ENCODE measurements at places on chromosomes 4 and X. TPM values are rescaled to one million over a fixed set of nuclear protein-coding genes. Genes with fewer than 3 reads are reported as not detected.

The XKRX gene
- total RNA-seq, result 0.94 TPM

The IL21 gene
- not detected for total RNA-seq

The ETFDH gene
- total RNA-seq, result 13.4 TPM

The TMSB15A gene
- total RNA-seq, result not detected

The GUCY1A1 gene
- not detected for total RNA-seq

The HHIP gene
- total RNA-seq, result not detected

DNA sequence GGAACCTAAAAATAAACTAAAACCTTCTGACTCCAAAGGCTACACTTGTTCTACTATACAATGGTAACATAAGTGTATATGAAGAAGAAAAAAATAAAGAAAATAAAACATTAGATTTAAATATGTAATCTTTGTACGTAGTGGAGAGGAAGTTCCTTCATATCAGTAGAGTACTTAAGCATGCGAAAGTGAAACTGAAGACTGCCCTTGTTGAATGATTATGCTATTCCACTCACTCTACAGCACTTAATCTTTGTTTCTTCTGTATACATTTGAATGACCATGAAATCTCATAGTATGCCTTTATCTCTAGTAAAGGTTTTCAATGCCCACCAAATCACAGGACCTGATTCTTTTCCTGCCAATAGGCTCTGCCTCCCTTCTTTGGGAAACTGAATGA, 78.9 kb downstream of the NDST3 start:
- DNase-seq, result no peak

- no peak for DNase-seq
Measured at GRCh38 chr4:131054489-131055019, 1958.6 kb downstream of the C4orf33 start.

DNA sequence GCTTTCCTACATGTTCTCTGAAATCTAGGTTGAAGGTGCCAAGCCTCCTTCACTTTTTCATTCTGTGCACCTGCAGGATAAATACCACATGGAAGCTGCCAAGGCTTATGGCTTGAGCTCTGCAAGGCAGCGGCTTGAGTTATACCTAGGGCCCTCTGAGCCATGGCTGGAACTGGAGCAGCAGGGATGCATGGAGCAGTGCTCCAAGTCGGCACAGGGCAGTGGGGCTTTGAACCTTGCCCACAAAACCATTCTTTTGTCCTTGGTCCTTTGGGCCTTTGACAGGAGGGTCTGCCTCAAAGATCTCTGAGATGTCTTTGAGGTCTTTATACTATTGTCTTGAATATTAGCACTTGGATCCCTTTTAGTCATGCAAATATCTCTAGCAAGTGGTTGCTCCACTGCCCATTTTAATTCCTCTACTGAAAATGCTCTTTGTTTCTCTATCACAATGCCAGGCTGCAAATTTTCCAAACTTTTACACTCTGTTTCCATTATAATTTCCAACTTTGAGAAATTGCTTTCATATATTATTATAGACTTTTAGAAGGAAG, 536.2 kb upstream of the KLHL4 start:
- no peak for DNase-seq

- no peak for DNase-seq
Measured at GRCh38 chr4:151922306-151922705, 161.5 kb upstream of the GATB start.

DNA sequence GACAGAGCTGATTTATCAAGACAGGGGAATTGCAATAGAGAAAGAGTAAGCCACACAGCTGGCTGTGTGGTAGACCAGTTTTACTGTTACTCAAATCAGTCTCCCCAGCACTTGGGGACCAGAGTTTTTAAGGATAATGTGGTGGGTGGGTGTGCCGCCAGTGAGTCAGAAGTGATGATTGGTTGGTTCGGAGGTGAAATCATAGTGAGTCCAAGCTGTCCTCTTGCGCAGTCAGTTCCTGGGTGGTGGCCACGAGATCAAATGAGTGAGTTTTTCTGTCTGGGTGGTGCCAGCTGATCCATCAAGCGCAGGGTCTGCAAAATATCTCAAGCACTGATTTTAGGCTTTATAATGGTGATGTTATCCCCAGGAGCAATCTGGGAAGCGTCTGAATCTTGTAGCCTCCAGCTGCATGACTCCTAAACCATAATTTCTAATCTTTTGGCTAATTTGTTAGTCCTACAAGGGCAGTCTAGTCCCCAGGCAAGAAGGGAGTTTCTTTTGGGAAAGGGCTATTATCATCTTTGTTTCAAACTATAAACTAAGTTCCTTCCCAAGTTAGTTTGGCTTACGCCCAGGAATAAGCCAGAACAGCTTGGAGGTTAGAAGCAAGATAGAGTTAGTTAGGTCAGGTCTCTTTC, 44.0 kb upstream of the PPP1R2C start:
- DNase-seq, result no peak

DNA sequence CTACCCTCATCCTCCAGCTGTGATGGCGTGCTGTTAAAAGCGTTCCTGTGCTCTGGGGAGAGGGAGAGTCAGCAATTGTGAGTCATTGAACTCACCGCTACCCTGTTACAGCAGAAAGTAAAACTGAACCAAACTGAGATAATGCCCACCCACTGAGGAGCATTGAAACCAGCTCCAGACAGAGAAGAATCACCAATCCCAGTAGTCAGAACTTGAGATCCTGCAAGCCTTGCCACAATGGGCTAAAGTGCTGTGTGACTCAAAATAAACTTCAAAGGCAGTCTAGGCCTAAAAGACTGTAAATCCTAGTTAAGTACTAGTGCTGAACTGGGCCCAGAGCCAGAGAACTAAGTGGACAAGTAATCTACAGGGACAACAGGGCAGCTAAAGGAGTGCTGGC, 1394.2 kb upstream of the DIAPH2 start:
- DNase-seq, result no peak

DNA sequence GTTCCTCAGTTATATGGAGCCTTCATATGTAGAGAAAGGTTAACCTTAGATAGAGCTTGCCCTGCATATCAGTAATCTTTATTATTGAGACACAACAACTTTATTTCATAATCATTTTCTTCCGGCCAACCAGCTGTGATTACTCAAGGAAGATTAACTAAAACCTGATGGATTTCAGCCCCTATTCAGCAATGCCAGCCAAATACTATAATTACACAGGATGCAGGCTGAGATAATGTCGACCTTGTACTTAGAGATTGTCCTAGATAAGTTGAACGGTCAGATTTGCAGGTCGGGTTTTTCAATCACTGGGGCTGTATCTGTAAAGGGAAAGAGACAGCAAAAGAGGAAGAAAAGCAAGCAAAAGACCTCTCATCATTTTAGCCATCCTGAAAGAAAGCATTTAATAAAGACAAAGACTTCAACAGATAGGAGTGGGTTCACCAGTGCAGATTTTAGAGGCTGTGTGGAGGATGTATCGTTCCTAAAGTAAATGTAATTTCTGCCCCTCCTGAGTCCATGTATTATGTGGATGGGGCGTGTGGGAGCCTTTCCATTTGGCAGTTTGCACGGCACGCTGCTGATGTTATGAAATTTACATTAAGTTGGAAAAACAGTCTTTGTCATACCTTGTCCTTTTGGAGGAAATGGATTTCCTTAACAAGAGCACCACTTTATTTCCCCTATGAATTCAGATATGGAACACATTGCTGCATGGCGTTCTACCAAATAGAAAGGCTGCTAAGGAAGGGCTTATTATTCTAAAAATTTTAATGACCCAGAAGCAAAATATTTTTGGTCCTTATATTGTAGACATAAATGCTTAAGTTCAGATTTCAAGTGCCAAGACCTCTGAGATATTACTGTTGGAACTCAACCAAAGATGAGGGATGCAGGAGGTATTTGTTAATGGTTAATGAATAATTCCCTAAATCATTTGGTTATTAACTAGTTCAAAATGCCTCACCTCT, 496.7 kb downstream of the SPRY1 start:
- DNase-seq, result no peak

DNA sequence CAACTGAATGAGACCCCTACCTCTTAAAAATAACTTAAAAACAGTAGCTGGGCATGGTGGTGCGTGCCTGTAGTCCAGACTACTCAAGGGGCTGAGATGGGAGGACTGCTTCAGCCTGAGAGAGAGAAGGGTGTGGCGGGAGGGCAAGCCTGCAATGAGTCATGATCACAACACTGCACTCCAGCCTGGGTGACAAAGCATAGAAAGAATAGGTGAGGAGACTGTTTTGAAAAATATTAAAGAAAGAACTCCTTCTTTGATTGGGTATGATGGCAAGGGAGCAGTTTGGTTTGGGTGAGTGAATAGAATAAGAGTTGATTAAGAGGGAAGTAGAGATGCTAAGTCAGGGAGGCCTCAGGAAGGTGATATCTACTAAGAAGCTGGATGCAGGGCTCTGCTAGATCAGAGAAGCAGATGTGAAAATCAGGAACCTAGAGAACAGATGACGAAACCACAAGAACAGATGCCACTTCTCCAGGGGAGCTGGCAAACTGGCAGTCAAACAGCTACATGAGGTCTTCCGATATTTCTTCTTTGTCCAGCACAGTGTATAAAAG, 318.6 kb downstream of the OPHN1 start:
- no peak for DNase-seq

DNA sequence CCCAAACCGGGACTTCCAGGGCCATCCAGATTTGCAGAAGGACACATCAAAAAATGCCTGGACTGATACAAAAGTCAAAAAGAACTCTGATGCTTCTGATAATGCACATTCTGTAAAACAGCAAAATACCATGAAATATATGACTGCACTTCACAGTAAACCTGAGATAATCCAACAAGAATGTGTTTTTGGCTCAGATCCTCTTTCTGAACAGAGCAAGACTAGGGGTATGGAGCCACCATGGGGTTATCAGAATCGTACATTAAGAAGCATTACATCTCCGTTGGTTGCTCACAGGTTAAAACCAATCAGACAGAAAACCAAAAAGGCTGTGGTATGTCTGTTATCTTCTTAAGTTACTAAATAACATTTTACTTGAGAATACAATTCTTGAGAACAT, 9.2 kb downstream of the PLK4 start:
- no peak for DNase-seq

GRCh38 chr4:11769434-11769833, 340.7 kb upstream of the HS3ST1 start:
- DNase-seq, result no peak

DNA sequence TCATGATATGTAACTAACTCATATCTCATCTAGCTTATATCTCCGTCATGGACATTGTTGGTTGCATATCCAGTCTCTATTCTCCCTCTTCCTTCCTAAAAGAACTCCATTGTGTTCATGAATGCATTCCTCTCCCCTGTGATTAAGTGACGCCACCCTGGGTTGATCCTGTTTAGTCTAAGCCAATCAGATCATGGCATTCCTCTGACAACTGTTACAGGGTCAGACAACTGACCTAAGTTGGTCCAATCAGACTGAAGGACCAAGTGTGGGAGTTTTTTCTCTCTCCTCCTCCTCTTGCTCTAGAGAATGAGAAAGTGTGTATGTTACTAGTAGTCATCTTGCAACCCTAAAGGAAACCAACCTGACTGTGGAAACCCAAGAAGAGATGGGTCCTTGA, 3.6 kb downstream of the APOO start:
- no peak for DNase-seq

DNA sequence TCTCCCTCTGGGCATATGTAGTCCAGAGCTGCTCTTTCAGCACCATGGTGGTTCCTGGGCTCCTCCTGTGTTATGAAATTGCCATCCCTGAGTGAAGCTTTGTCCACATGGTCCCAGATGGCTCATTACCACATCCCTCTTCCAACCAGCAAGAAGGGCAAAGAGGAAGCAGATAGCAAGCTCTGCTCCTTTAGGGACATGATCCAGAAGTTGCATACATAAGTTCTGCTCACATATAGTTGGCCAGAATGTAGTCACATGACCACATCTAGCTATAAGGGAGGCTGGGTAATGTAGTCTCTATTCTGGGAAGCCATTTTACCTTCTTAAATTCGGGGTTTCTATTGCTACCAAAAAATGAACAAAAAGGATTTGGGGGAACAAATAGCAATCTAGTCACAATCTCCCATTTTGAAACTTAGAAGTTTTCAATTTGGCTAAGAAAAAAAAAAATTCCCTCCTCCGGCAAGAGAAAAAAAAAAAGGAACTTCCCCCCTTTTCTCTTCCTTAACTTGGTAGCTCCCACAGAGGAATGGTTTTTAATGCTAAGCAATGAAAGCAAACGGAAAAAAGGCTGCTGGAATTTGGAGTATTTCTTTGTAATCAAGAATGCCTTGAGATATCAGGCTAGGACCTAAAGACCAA, 88.2 kb upstream of the USP9X start:
- DNase-seq, result no peak

DNA sequence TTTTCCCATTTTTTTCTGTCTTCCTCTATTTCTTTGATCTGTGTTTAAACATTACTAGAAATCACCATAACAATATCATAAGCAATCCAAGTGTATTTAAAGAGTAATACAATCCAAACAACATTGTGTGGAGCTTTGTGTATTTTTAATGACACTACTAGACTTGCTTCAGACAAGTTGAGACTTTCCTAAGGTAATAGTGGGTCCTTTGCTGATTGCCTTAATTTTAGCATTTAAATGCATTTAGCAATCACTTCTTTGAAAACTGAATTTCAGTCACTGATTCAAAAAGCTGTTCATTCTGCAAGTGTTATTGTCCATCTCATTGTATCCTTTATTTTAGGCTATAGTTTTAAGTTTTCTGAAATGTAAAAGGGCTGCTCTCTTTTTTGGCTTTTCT, 804.8 kb downstream of the ADGRL3 start:
- DNase-seq, result no peak

GRCh38 chrX:106220177-106220576, 52.1 kb downstream of the PWWP3B start:
- no peak for DNase-seq

GRCh38 chrX:3010532-3010931, 4.2 kb downstream of the ARSH start:
- no peak for DNase-seq

DNA sequence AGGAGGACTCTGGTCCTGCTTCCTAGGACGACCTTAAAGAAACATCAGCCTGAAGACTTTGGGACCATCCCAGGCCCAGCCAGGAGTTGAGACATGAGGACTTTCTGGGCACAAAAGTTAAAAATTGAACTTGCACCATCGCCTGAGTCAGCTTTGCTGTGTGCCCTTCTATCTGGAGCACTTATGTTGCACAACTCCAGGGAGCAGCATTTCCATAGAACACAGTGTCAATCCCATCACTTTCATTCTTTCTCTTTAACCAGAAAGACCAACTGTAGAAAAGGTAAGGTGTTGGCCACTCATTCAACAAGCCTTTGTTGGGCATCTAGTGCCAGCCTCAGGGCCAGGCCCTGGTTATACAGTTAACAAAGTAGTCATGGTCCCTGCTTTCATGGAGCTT, 8.6 kb upstream of the CLDN24 start:
- no peak for DNase-seq

- DNase-seq, result no peak
Measured at GRCh38 chr4:15684498-15684897, 2.9 kb downstream of the FAM200B start.

- DNase-seq, result no peak
Measured at GRCh38 chr4:23163647-23164436, 471.1 kb downstream of the GBA3 start.

Measured in CD8-positive, alpha-beta T cell (primary cell).